ENCODE measurements at places on chromosomes 7 and 10.

DNA sequence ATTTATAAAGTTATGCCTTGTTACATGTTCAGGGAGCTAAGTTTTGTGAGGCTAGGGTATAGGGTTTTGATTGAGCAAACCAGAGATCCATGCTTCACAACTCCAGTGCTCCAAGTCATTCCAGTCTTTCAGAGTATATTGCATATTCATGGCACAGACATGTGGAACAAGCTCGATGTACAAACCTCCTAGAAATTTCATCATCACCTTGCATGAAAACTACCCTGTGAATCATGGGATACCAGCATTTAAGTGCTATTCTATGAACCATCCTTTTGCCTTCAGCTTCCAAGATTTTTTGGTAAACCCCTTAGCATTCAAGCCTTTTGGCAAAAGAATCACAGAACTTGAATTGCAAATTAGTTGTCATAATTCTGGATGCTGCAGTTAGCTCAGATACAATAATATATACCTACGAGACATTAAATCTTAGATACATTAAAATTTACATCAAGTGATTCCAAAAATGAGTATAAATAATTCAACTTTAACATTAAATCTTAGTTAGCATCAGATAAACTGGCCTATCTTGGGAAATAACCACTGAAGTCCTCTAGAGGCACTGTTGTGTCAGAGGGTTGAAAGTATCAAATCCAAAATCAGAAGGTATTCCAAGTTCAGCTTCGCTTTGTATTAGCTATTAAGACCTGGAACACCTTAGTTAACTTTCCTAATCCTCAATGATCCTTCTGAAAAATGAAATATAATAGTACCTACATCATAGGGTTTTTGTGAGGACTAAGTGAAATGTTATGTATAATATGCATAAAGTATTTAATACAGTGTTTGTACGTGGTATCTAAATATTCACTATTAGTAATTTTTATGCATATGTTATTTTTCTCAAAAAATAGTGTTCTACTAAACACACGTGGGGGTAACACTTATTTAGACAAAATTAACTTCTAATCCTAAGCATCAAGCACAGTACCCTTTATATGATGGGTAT lies 55.5 kb upstream of the CABCOCO1 start:
- no peak for DNase-seq

DNA sequence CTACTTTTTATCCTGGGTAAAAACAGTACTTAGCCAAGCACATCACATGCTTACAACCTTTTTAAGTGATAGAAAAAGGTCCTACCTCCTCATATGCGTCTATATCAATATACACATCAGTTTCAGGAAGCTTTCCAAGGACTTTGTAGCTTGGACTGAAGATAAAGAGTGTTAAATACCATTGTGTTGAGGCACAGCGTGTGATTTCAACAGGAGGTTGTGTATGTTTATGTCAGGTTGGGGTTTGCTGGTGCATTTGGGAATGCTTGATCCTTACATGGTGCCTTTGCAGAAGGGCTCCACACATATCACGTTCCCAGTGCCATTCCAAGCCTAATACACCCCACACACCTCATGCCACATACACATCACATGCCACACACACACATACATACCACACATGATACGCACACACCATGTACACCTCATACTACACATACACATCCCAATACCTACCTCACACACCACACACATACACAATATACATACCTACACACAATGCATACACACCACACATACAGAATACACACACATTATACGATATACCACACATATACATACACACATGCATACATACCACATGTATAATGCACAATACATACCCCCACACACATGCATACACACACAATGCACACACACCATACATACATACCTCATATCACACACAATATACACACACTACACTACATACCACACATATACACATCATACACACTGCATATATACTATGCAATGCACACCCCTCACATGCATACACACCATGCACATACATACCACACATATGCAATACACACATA lies 33.1 kb downstream of the PSMC2 start:
- DNase-seq: no peak

DNA sequence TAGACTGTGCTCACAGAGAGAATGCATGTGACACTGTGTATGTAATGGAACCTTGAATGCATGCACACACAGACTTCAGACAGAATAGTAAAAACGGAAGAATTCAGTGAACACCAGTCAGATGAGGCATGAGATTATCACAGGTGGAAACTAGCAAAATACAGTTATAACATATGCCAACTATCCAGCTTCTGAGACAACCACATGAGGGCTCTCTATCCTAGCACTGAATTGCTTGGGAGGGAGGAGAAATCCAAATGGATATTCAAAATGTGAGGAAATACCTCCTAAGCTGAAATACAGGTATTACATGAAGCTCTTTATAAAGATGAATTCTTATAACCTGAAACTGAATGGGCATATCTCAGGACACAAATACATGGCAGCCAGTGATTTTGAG lies 30.6 kb downstream of the GARS1 start:
- no peak for DNase-seq

- no peak for DNase-seq
Measured at GRCh38 chr7:120588862-120589261, 269.1 kb downstream of the TSPAN12 start.

GRCh38 chr7:42621543-42622219 lies 290.2 kb downstream of the C7orf25 start:
- no peak for DNase-seq

- DNase-seq: no peak
Measured at GRCh38 chr10:101566333-101567164, 21.5 kb downstream of the POLL start.

Measured in non-pigmented ciliary epithelial cell (primary cell).